Gastrocnemius medialis (tissue), 4 donors: ENCODE measurements at places on chromosomes 3 and 15. TPM values are rescaled to one million over a fixed set of nuclear protein-coding genes. Genes with fewer than 3 reads are reported as not detected.

The UROC1 gene
- total RNA-seq: 0.07 TPM

DNA sequence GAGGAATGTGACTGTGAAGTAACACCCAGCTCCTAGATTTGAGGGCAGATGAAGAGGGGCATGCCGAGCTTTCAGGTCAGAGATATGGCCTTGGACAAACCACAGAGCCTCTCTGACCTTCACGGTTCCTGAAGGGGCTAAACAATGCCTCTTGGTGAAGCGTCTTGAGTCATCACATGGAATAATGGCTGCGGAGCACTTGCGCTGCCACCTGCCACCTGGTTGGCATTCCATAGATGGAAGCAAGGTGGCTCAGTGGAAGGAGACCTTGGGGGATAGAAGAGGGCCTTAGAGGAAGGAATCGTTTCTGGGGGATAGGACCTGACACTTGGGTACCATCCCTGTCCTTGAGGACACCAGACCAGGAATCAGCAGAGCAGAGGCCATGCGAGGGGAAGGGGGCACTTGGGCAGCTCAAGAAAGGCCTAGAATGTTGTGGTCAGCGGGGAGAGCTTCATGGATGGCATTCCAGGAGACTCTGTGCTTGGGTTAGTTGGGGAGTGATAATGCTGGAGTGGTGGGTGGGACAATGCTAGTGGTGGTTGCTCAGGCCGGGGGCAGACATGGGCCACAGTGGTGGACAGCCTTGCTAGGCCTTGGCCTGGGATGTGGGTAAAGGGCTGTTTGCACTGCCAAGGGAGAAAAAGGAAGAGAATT, 12.6 kb downstream of the MRAS start:
- no peak for DNase-seq

- DNase-seq: no peak
Measured at GRCh38 chr3:13771496-13771895, 108.4 kb downstream of the WNT7A start.

DNA sequence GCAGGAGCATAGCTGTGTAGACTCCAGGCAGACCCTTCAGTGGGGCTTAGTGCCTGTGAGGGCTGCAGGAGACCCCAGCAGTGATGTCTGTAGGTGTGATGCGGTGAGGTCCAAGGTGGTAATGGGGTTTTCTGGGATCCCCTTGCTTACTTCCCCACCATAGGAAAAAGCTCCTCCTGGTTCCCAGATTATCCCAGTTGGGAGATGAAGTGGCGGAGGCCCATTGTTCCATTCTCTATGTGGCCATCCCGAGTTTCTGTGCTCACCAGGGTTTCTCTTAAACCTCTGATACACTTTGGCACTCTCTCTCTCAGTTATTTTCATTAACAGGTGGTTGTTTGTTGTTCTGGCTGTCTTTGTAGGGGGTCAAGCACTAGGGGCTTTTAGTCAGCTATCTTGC, 146.7 kb upstream of the IGF1R start:
- no peak for DNase-seq

DNA sequence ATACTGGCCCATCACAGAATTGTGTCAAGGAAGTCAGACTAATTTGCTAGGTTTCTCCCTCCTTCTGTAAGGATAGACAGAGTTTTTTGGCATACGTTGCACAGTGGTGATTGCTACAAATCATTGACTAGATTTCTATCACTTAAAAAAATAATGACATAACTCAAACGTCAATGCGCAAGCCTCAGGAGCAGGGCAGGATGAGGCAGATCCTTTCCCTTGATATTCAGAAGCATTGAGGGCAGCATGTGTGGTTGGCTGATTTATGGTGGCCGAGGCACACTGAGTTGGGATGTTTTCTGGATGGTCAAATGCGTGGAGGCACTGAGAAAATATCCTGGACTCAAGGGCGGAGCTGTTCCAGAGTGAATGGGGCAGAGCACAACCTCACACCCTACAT, 14.4 kb downstream of the THSD4 start:
- DNase-seq: no peak

DNA sequence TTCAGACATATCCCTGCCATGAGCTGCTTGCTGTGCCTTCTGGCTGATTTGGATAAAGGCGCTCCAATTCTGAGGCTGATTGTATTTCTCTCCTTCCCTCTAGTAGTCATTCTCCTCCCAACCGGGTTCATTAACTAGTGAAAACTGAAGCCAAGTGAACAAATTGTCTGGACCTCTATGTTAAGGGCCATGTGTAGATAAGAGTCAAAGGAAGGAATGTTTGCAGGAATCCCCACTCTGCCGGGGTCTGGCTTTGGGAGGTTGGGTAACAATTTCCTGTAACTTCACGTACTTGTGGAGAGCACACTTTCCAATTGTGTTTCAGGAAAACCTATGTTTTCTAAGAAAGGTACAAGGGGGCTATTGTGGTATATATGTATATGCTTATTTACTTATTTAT, 38.2 kb upstream of the SUCLG2 start:
- no peak for DNase-seq

DNA sequence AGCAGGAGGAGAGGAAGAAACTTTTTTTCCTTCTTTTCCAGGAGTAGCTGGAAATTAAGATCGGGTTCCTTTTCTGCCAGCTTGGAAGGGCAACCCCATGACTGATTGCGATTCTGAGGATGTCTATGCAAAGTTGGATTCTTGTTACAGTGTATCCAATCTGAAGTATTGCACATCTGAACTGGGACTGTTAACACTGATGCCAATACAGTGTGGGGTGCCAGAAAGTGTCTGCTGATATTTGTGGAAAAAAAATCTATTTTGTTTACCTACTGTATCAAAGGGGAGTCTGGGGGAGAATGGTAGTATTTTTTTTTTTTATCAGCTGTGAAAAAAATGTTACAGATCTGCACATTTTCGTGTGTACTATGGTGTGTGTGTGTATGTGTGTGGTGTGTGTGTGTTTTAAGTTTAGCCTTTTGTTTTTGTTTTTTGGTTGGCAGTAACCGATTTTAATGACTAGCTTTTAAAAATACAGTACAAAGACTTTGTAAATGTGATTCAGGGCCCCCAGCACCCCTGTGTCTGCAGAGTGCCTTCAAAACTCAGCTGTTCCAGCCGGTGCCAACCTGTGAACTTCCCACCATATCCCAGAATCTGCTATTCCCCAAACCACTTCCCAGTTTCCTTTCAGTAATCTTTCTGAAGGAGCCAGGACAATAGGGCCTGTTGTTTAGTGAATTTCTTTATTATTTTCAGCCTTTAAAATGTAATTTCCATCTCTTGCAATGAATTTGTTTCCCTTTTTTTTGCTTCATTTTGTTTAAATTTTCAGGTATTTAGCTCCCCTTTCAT, 1.9 kb downstream of the RAP2B start:
- DNase-seq: no peak

The MITF gene
- total RNA-seq: 114 TPM

- no peak for DNase-seq
Measured at GRCh38 chr3:135456108-135456790, 509.3 kb upstream of the PPP2R3A start.

DNA sequence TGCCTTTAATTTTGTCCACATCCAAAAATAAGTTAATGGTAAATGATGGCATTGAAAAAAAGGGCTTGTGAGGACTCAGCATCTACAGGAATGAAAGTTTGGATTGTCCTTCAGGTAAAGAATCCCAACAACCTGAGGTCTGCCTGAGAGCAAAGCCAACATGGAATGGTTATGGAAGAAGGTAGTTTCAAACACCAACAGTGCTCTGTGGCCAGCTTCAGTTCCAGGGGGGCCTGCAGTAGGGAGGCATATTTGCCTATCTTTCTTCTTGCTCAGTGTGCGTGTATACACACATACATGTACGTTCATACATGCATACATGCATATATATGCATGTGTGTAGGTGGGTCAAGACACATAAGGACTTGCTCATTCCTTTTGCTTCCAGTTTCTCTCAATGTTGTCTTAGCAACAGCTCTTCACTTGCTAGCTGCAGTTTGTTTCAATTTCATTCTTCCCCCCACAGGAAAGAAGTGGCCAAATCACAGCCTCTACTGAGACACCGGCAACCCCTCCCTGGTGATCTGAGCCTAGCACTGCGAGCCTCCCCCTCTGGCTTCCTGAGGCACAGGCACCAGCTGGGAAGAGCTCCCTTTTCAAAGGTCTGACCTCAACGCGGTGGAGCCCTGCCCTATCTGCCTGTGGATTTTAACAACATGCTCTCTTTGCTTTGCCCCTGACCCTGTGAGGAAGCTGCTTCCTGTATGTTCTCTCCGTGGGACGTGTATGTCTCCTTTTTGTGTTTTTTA, 146.2 kb downstream of the KLF13 start:
- no peak for DNase-seq

DNA sequence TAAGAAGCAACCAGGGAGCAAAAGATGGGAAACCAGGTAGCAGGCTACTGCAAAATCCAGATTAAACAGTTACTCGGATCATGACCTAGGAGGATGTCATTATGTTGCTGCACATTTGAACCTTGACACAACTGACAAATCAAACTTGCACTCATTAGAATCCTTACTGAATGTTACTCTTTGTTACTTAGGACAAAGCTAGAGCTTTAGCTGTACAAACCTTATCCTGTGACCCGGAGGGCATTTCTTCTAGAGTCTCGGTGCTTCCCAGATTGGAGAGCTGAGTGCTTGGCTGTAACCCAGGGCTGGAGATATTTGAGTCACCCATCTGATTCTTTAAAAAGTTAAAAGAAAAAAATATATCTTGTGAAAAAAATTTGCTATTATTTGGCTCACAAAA, 43.4 kb downstream of the DCP1A start:
- no peak for DNase-seq

DNA sequence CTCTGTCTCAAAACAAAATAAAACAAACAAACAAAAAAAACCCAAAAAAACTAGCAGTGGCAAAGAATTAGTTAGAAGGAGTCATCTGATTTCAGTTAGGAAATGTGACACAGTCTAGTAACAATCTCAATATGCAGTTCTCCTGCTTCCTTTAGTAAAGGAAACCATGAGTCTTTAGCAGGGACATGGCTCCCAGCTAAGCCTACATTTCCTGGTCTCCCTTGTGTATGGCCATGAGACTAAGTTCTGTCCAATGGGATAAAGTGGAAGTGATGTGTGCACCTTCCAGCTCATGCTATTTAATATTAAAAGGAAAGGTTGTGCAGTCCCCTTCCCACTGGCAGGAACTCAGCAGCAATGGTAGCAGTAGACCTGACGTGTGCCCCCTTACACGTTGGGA, 74.6 kb downstream of the GREM1 start:
- no peak for DNase-seq

DNA sequence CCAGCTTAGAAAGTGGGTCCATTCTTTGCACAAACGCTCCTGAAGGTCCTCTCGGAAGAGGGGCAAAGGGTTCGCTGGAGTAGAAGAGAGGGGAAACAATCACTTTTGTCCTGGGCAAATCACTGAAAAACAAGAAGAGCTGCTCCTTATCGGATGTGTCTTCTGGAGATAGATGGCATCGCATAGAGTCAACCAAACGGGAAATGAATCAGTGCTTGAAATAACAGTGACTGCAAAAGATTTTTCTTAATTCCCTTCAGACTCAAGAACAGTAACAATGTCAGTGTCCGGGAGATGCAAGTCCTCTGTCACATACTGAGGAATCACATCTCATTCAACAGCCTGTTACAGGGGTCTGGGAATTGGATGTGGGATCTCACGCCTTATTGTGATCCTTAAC, 78.8 kb upstream of the PCSK6 start:
- DNase-seq: no peak

DNA sequence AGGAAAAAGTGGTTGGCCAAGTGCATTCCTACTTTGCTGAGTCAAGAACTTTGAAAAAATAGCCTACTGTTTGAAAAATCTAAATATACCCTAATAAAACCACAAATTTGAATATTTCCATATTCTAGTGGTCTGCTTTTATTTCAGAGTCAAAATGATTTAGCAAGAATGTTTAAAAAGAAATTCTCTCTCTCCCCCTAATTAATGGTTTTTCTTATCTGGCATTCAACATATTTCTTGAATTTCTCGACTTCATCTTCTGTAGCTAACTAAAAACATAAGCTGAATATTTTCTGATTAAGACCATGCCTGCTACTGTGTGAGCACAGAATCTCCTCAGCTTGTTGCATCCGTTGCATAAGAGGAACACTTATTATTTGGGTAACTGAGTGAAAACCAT, 563.5 kb upstream of the TBL1XR1 start:
- DNase-seq: no peak

GRCh38 chr15:69685512-69686452, 233.2 kb downstream of the RPLP1 start:
- DNase-seq: no peak

The EPHA3 gene
- 1.2 TPM for total RNA-seq

DNA sequence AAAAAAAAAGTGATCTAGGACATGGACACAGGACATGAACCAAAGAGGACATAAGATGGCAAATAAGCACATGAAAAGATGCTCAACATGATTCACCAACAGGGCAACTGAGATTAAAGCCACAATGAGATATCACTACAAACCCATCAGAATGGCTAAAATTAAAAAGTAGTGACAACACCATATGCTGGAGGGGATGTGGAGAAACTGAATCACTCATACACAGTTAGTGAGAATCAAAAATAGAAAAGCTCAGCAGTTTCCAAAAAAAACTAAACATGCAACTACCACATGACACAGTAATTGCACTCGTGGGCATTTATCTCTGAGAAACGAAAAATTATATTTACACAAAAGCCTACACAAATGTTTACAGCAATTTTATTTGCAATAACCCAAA, 27.9 kb upstream of the ACKR4 start:
- no peak for DNase-seq

DNA sequence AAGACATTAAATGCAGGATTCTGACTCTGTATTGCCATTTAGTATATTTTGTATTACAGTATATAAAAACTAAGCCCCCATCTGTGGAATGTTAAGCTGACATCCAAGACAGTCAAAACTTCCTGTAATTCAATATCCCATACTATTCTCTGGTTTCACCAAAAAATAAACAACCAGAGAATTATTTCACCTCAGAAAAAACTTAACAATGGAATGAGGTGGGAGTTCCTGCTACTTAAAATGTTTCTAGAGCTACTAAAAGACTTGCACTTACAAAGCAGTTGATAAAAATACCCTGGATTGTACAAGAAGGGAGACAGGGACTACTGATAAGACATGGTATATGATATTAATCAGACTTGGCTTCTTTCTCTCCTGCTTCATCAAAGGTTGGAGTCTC, 8.3 kb downstream of the ARL13B start:
- no peak for DNase-seq

DNA sequence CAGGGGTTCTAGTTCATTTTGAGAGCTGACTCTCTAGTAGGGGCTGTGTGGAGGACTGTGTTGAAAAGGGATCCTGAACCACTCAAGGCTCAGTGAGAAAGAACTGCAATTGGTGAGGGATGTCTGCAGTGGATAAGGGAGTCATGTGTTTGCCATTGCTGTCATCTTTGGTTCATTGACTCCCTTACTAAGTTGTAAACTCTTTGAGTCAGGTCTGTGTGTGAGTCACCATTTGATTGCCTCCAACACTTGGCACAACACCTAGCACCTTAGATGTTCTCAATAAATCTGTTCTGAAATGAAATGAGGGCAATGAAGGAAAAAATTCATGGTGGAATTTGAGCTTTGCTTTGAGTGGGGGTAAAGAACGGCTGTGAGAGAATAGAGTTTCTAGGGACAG, 51.7 kb downstream of the PLS1 start:
- no peak for DNase-seq

GRCh38 chr15:31487811-31488436, 161.3 kb downstream of the KLF13 start:
- peak; percentile 13 for DNase-seq

GRCh38 chr15:42848846-42849245, 71.7 kb downstream of the TTBK2 start:
- no peak for DNase-seq
